EH (cell line): ENCODE measurements at places on chromosomes 5 and 9.

GRCh38 chr5:154849791-154850201 lies 607 bp downstream of the FAXDC2 start:
- DNase-seq, result peak; percentile 38

- peak; percentile 41 for DNase-seq
These were observed 141.0 kb downstream of the CDK5RAP2 start for GRCh38 chr9:120438836-120439546.

DNA sequence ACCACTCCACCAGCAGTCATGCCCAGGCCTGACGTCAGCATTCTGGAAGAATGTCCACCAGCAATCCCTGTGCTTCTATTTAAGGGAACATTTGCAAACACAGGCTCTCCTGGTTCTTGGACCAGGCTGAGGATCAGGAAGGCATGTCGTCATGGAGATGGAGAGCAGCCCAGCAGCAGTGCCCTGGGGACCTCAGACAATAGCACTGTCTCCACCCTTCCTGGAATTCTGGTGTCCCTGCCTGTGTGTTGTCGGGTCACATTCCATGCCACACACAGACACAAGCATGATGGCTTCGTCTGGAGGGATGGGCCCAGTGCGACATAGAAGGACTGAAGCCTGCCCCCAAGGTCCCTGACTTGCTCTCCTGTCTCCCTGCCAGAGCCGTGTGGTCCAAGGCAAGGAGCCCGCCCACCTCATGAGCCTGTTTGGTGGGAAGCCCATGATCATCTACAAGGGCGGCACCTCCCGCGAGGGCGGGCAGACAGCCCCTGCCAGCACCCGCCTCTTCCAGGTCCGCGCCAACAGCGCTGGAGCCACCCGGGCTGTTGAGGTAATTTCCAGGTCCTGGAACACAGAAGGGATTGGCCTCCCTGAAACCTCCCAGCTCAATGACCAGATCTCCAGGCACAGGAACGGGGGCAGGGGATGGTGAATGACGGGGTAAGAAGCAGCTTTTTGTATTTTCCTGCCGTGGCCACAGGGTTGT lies 43.8 kb downstream of the STOM start:
- peak; percentile 93 for DNase-seq

DNA sequence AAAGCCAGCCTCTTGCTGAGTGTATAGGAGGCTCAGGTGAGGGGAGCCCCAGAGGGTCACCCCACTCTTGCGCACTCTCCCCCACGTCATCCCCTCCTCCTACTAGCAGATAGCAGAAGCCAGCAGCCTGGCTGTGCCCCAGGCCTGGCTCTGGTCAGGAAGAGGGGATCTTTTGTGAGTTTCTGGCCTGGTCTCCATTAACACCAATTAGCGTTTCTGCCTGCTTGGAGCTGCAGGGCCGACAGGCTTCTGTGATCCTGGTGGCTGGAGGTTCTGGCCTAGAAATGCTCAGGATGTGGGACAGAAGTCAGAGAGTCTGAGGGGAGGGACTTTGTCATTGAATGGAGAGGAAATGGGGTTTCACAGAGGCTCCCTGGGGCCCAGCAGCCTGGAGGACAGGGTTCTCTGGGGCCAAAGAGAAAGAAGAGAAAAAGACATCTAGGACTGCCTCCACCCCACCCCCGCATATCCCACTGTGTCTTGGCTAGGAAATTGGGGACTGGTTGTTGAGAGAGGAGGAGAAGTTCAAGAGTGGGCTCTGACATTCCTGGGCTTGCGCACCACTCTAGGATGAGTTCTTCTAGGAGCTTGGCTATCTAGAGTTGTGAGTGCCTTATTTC lies 47.5 kb upstream of the ARAP3 start:
- DNase-seq, result no peak

DNA sequence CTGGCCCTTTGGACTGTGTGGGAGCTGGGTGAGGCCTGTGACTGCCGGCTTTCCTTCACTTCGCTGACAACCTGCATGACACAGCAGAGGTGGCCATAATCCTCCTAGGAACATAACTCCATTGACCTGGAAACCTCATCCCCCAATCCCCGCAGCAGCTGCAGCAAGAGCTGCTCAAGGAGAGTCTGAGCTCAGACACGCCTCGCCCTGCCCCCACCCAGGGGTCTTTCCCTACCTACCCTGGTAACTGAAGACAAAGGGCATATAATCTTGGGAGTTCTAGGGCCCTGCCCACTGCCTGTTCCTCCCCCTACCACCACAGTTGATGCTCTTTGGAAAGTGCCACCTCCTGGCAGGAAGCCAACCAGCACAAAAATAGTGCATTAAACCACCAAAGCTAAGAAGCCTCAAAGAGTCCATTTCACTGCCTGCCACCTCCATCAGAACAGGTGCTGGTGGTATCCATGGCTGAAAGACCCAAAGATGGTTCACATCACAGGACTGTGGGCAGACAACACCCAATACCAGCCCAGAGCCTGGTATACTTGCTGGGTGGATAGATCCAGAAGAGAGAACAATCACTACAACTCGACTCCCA lies 18.4 kb downstream of the TRIM36 start:
- DNase-seq, result no peak

DNA sequence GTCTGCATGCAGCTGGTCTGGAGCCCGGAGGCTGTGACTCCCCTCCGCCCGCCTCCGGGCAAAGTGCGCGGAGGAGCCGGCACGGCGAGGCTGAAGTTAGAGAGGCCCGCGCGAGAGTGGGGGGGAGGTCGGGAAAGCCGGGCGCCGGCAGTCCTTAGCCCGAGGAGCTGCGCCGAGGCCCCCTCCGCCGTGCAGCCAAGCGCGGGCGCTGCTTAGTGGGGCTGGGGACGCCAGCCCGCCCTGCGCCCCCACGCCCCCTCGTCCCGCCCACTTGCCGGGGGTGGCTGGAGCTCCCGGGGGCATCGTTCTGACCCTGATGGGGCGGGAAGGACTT lies 403 bp downstream of the NINJ1 start:
- peak; percentile 79 for DNase-seq

DNA sequence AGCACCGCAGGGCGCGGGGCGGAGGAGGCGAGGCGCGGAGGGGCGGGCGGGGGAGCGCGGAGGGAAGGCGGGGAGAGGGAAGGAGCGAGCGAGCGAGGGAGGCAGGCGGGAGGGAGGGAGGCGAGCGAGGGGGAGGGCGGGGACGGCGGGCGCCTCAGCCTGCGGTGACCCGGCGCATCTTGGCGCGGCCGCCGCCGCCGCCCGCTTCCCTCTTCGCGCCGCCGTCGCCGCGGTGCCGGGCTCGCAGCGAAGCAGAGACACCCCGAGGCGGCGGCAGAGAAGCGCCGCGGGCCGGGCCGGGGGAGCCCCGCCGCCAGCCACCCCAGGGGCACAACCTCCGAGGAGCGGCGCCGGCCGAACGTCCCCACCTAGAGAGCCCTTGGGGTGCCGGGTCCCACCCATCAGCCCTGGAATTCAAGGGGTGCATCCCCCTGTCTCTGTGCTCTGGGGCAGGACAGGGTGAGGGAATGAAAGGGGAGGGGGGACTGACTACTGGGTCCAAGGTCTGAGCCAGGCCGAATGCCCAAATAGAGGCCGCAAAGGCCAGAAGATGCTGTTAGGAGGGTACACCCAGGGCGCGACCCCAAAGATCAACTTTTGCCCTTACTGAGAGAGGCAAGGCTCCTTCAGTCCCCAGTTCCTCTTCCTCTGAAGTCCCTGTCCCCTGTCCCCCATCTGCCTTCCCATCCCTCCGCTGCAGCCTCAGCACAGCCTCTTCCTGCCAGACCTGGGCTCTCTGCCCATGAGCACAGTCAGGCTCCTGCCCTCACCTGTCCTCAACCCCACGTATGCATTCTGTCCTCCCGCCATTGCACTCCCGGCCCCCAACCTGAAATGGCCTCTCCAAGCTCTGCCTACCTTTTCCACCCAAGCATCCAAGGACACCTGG lies at the start of gene ADAMTS2:
ADAMTS2 (minus strand) TSS at position 29 of the 889 bp plus-strand sequence. CDS start 133 bp downstream, outside the sequence.
- DNase-seq, result peak; percentile 82

DNA sequence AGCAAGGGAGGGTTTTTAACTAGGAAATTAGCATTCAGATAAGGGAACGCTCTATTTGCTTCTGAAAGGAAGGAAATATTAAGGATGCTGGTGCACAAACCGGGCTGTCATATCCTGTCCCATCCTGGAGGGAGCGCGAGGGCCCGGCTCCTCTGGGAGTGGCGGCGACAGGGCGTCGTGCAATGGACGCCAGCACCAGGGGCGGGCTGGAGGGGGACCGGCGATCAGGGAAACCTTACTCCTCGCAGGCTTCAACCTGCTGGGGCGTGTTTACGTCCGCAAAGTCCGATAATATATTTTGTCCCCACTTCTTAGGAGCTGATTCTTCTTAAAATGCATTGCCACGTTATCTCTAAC lies 197.1 kb upstream of the TBCA start:
- no peak for DNase-seq

GRCh38 chr9:137243626-137244485 lies 2.8 kb downstream of the TUBB4B start:
- DNase-seq, result peak; percentile 23

GRCh38 chr5:73729329-73729728 lies 103.3 kb downstream of the ARHGEF28 start:
- peak; percentile 56 for DNase-seq

DNA sequence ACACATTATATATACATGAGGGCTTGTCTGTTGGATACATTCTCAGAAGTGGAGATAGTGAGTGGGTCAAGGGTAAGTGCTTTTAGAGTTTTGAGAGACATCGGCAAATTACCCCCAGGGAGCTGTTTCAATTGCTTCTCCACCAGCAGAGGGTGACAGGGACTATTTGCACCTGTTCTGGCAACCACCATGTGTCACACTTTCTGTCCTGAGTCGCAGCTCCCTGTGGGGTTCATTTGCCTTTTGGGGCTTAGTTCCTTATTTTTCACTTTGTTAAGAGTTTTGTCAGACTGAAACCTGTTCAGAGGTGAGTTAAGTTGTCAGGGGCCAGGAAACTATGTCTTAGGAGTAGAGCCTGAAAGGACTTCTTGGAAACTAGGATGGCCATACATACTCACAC lies 20.1 kb upstream of the SLC36A1 start:
- no peak for DNase-seq

GRCh38 chr5:68343421-68343826 lies 127.9 kb downstream of the PIK3R1 start:
- peak; percentile 86 for DNase-seq

GRCh38 chr9:81531511-81531910 lies 157.8 kb downstream of the TLE1 start:
- DNase-seq, result no peak

DNA sequence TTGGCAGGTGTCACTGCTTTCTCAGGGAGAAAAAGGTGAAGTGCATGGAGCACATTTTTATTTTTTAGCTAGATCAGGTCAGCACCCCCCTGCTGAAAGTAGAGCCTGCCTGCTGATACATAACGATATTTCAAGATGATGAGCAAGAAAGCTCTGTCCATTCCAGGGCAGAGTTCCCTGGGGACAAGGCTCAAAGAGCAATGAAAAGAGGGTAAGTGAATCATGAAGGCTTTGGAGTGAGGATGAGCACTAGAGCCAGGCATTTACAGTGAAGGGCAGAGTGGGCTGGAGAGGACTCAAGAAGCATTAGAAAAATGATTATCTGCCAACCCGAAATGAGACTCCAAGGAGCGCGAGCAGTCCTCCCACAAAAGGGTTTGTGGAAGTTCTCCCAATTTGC lies 345.7 kb downstream of the TLE4 start:
- no peak for DNase-seq

DNA sequence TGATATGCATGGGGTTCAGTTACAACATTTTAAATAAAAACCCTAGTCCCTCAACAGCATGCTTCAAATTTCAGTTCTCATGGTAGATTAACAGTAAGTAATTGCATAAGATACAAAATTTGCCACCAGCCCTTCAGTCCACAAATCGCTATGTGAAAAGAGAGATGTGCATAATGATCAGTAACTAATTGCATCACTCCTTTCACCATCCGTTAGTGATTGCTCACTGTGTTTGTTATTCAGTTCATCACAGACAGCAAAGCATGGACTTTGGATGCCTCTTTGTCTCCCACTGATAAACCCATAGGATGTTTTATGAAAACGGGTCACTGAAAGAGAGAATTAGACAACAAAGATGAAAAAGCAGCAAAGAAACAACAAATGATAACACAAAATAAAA lies 103.2 kb downstream of the MCTP1 start:
- no peak for DNase-seq

- DNase-seq, result no peak
These were observed 124.3 kb downstream of the SLC1A3 start for GRCh38 chr5:36730537-36731216.

DNA sequence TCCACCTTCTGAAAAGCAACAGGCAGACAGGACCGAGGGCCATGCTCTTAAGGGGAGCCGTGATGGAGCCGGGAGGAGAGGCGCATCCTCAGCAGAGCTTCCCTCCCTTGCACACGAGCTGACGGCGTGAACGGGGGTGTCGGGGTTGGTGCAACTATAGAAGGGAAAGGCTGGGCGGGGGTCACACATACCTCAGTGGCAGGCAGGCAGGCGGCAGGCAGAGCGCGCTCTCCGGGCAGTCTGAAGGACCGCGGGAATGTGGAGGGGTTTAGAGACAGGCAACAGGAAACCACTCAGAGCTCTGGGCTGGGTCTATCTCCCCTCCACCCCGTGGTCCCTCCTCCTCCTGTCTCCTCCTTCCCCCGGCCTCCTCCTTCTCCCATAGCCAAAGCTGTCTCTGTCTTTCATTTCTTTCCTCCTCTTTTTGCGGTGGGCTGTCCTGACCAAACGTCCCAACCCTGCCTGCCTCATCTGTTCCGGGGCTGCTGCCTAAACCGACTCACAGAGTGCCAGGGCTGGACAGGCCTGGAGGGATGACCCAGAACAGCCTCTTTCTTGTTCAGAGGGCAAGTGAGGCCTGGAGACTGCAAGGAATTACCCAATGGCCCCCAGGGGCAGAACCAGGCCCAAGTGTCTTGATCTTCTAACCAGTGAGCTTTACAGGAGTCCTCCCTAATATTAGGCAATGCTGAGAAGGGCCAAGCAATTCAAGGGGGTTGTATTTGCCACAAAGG lies at the start of gene SPARC:
SPARC (minus strand) TSS at position 242 of the 734 bp plus-strand sequence. CDS start 10,727 bp downstream, outside the sequence.
- peak; percentile 99 for DNase-seq

DNA sequence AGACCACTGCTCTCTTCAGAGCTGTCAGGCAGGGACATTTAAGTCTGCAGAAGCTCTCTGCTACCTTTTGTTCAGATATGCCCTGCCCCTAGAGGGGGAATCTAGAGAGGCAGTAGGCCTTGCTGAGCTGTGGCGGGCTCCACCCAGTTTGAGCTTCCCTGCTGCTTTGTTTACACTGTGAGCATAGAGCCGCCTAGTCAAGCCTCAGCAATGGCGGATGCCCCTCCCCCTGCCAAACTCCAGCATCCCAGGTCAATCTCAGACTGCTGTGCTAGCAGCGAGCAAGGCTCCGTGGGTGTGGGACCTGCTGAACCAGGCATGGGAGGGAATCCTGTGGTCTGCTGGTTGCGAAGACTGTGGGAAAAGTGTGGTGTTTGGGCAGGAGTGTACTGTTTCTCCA lies 59.9 kb downstream of the CAVIN4 start:
- DNase-seq, result no peak
